Fibroblast of the conjunctiva (primary cell): ENCODE measurements at places on chromosomes 2 and 18.

DNA sequence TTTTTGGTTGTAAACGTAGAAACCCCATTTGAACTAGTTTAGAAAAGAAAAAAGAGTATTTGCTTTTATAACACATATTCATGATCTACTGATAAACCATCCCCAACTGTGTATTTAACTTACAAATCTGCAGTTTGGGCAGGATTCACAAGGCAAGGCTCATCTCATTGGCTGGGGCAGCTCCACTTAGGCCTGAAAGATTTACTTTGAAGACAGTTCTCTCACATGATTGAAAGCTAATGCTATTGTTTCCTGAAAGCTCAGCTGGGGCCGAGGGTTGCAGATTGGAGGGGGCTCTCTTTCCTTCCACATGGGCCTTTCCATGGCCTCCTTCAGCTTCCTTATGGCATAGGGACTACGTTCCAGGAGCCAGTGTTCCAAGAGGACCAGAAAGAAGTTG, 47.4 kb downstream of the ARHGAP15 start:
- DNase-seq, result no peak

GRCh38 chr2:54716375-54716774, 7.1 kb upstream of the EML6 start:
- no peak for DNase-seq

GRCh38 chr2:100875516-100876230, 55.7 kb downstream of the NPAS2 start:
- no peak for DNase-seq

- DNase-seq, result no peak
Observed at GRCh38 chr2:3316456-3317276, 61.0 kb downstream of the EIPR1 start.

DNA sequence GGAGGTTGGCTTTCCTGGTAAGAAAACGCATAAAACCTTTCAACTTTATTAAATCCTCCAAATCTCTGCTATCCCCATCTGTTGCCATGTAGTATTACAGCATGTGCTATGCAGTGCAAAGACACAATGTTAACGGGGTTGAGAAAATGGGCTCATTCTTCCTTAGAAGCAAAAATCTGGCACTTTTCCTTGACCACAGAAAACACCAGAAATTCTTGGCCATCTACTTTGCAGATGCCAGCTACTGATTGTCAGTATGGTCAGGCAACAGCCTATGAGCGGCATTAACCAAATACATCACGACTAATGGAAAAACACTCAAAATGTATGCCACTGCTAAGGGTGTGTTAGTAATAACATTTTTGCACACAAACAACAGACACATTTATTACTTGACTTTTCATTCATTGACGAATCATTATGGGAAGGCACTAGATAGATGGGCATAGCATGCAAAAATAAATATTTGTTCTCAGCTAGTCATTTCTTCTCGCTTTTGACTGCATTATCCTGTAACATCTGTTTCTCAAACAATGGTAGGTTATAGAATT, 65.2 kb upstream of the CRIM1 start:
- no peak for DNase-seq

- DNase-seq, result no peak
Observed at GRCh38 chr2:72008608-72009007, 139.1 kb downstream of the CYP26B1 start.

- no peak for DNase-seq
Observed at GRCh38 chr2:197920088-197920487, 115.7 kb downstream of the PLCL1 start.

DNA sequence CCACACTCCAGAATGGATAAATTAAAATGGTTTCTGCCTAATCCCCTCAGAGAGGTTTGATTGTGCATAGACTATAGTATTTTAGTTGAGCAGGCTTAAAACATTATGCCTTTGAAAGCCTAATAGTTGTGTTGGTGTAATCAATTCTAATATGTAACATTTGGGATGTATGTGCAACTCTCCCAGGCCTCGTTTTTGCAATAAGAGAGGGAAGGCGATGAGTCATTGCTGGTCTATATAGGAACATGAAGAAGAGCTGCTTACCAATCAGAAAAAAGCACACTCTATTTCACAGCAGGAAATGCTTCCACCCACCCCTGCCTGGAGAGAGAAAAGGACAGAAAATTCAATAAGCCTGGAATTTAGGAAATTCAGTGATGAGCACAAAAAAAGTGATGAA, 1424.0 kb upstream of the PIK3C3 start:
- no peak for DNase-seq

- DNase-seq, result no peak
Observed at GRCh38 chr18:49886891-49887764, 73.8 kb upstream of the ACAA2 start.

DNA sequence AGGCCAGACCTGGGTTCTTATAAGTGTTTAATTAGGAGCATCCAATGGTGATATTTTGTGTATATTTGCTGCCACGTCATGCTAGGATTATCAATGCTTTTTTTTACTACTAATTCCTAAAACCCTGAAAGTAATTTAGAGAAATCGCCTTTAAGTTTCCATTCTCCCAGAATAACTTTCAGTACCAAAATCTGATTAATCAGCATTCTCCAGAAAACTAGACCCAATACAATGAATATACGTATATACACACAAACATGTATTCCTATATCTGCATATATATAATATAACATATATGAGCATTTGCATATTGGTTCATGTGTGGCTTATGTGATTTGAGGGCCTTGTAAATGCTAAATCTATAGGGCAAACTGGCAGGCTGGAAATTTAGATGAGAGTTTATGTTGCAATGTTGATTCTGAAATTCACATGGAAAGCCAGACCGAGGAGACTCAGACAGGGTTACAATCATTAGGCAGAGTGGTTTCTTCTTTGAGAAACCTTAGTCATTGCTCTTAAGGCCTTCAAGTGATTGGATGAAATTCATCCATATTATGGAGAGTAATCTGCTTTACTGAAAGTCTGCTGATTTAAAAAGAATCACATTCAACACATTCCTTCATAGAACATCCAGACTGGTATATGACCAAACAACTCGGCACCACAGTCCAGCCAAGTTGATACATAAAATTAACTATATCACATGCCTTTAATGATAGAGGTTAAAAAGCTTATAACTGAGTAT, 65.9 kb upstream of the RGPD4 start:
- no peak for DNase-seq

DNA sequence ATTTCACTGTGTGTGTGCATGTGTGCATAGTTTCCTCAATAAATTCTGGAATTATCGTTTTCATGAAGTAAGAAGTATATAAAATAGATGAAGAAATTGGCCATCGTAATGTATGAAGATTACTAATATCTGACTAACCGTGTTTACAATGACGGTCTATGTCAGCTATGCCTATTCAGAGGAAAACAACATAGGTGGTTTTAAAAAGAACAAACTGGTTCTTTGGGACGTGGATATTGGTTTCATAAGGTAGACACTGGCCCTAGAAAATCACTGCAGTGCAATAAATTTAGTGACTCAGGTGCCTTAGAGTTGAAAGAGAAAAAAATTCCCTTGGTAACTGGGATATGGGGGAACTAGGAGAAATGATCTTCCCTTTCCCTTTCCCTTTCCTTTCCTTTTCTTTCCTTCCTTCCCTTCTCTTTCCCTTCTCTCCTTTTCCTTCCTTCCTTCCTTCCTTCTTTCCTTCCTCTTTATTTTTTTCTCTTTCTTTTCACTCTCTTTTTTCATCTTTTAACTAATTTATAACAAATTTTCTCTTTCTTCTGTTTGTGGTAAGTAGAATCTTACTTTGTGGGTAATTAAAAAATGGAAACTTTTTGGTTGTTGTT, 36.4 kb downstream of the MAP2 start:
- no peak for DNase-seq

GRCh38 chr18:44128365-44128764, 552.3 kb upstream of the SETBP1 start:
- no peak for DNase-seq

DNA sequence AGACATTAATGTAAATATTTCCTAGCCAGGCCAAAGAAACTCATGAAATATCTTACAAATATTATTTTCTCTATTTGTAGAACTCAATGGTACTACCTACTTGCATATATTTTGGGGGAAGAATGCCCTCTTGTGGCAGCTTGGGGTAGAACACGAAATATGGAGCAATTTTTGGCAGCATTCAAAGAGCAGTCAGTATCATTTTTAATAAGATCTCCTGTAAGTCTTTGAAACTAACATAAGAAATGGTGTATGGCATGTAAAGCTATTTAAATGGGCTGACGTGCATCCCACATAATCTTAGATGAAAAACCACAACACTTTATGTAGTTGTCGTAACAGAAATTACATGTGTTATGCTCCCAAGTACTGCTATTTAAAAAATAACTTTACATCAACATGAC, 62.3 kb upstream of the CCDC195 start:
- peak; percentile 47 for DNase-seq

DNA sequence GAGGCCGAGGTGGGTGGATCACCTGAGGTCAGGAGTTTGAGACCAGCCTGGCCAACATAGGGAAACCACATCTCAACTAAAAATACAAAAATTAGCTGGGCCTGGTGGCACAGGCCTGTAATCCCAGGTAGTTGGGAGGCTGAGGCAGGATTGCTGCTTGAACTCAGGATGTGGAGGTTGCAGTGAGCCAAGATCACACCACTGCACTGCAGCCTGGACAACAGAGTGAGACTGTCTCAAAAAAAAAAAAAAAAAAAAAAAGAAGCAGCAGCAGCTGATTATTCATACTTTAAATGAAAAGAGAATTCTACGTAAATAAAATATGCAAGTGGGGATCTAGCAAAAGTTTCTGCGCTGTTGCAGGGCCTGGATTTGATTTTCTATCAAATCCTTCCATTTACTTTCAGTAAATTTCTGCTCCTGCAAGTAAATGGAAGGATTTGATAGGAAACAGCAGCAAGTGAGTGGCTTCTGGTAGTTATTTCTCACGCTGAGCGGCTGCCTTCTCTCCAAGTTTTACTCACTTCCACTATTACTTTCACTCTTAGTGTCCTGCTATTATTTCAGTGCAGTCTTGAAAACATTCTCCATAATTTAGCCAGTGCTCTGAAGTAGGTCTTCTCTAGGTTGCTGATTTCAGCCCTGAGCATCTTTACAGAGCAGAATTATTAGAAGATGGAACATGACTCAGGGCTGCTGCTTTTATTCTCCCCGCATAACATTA, 68.4 kb downstream of the SLC16A14 start:
- no peak for DNase-seq

DNA sequence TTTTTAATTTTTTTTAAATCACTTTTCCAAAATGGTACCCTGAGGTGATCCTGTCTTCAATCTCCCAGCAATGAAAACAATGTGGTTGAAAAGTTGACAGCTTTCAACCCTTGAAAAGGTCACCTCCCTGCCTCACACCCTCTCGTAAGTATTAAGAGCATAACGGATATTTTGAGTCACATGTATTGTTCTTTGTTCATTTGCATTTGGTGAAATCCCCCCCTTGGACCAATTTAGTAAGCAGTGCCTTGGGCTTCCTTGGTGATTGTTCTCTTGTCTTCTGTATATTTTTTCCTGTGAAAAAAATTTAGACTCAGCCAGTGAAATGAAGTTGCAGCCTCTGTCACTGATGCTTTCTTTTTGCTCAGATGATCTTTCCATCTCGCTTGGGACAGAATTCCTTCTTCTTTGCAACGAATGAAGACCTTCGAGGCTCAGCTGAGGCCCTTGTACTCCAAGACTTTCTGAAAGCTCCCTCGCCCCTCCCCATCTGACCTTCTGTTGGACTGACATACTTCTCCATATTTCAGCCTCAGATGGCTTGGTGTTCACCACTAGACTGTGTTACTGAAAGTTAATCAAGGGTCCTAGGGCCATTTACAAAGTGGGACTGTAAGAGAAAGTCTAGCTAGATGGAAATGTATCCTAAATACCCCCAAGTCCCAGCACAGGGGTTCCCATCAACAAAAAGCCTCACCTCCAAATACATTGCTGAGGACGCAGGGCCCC, 158.4 kb downstream of the BCL2 start:
- DNase-seq, result no peak

DNA sequence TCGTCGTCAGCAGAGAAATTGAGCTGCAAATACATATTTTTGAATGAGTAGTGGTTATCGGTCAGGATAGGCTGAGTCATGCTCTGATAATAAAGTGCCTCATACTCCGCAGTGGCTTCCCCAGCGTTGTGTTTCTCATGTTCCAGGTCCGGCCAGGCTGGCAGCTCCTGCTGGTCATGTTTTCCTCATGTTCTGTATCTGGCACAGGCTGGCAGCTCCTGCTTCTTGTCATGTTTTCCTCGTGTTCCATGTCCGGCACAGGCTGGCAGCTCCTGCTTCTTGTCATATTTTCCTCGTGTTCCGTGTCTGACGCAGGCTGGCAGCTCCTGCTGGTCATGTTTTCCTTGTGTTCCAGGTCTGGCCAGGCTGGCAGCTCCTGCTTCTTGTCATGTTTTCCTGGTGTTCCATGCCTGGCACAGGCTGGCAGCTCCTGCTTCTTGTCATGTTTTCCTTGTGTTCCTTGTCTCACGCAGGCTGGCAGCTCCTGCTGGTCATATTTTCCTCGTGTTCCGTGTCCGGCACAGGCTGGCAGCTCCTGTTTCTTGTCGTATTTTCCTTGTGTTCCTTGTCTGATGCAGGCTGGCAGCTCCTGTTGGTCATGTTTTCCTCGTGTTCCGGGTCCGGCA, 148.9 kb downstream of the ATP9B start:
- no peak for DNase-seq

- no peak for DNase-seq
Observed at GRCh38 chr18:48841381-48842258, 109.1 kb downstream of the SMAD7 start.

- no peak for DNase-seq
Observed at GRCh38 chr18:44356566-44357157, 324.0 kb upstream of the SETBP1 start.

GRCh38 chr18:79637921-79638909, 41.4 kb upstream of the CTDP1 start:
- no peak for DNase-seq

- no peak for DNase-seq
Observed at GRCh38 chr2:65626831-65627230, 194.4 kb upstream of the SPRED2 start.

- DNase-seq, result no peak
Observed at GRCh38 chr18:49398331-49398730, 62.1 kb downstream of the DYM start.

DNA sequence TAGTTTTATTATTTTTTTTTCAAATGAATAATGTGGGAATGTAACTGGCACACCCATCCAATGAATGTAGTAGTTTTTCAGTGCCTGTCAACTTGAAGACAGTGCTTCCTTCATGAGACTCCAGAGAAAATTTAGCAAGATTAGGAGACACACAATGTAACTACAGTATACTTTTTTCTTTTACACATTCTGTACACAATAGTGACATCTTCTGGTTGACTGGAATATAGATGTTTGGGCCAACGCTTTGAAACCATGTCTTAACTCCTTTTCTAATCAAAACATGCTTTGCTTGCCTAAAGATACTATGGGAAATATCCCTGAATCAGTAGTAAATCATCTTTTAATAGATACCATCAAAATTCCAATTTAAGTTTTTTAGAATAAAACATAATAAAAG, 229.5 kb upstream of the ZC3H15 start:
- DNase-seq, result peak; percentile 29

GRCh38 chr2:63041592-63041991, 9.0 kb upstream of the OTX1 start:
- no peak for DNase-seq

DNA sequence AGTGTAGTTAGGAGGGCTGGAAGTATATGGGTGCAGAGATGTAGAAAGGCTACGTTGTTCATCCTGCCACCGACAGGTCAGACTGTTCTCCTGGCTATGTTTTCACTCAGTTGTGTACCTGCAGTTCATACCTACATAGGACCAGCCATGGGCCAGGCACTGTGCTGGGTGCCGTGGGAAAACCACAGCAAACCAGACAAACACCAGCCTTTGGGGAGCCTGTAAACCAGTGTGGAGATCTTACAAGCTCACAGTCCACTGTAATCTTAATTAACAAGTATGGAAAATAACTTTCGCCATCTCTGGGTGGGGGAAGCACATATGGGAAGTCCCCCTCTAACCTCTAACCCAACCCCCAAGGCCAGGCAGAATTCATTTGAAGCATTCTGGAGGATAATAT, 12.7 kb downstream of the NCK2 start:
- no peak for DNase-seq
